ENCODE measurements at places on chromosomes 12 and 14.
A peak's percentile ranks its signal among the peaks of the same experiment; 100 is the strongest.

DNA sequence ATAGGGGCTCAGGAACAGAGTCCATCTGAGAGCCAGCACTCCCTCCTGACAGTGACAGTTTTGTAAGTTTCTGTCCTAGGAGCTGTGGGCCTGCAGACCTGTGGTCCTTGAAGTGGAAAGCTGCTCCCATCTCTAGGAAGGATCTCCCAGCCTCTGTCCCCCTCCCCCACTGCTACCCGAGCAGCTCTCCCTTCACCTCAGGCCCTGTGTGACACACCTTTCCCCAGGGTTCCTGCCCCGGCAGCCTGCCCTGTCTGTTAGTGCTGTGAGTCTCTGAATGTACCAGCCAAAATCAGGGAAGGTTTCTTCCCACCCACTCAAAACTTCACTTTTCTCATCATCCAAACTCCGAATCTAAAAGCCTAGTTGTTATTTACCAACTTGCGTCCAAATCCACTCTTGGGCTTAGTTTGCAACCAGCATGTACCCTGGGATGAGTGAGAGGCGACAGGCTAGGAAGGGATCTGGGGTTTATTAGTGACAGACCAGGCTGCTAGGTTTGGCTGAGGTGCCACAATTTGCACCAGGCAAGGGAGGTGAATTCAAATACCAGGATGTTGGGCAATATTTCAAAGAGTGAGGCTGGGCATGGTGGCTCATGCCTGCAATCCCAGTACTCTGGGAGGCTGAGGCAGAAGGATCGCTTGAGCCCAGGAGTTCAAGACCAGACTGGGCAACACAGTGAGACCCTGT is 39.9 kb downstream of the NINJ2 start:
- no peak for DNase-seq

DNA sequence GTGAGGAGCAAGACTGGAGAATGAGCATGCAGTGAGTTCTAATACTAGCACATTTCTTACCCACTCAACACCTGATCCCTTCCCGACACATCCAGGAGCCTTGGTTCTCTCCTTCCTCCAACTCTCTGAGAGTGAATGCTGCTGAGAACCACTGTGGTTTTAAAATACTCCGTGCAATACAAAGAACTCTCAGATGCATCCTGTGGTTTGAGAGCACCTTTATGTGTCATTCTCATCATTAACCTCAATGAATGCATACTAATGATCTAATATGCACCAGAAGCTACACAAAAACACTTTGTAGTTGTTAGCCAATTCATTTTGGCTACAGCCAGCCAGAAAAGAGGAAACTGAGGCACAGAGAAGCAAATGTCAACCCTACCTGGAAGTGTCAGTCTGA is 87.6 kb downstream of the GALNT8 start:
- no peak for DNase-seq

DNA sequence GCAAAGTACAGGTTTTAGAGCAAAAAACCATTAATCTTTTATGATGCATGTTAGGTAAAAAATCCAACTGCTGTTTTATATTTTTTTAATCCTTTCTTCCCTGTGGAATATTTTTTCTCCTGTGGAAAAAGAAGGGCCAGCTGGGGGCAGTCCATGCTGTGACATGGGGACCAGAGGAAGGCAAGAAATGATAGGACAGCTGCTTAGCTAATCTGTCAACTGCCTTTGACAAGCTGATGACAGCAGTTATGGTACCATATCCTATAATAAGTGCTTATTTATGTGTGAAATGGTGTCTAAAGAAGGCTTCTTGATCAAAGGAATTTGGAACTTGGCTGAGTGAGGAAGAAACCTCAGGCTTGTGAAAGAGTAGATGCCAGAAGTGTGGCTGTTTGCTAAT is 452.4 kb upstream of the NOVA1 start:
- DNase-seq, result no peak

DNA sequence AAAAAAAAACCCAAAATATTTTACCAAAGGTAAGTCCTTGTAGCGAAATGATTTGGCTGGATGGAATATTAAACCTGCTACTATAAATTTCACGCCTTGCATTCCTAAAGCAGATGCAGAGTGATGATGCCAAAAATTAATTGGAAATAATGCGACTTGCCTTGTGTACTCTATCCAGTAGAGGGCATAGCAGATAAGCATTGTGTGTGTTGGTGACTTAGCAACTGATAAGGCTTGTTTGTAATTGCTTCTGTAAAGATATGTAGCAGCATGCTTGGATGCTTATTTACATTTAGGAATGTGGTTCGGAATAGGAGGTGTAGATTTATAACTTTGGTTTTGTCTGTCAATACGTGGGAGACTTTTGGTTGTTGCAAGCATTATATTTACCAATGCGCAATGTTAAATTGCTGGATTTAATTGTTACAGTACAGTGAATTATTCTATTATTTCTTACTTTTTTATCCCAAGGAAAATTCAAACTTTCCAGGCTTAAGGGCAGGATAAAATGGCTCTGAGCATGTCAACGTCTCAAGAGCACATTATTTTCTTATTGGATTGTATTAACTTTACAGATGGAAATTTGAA is 80.5 kb downstream of the TMEM260 start:
- DNase-seq, result peak; percentile 38

DNA sequence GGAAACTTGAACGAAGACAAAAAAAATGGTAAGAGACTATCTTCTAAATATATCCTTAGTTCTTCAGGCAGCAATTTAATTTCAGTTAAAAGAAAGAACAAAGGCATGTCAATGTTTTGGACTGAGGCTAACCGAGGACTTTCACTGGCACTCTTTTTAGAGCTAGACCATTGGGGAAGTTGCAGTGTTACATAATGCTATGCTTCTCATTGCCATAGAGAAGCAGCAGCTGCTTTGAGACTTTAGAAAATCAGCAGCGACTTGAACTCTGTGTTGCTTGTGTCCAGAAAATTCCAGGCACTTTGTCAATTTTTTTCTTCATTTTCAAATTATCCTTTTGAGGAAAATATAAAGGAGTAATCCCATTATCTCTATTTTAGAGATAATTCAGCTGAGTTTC is 964.2 kb downstream of the NRXN3 start:
- no peak for DNase-seq

DNA sequence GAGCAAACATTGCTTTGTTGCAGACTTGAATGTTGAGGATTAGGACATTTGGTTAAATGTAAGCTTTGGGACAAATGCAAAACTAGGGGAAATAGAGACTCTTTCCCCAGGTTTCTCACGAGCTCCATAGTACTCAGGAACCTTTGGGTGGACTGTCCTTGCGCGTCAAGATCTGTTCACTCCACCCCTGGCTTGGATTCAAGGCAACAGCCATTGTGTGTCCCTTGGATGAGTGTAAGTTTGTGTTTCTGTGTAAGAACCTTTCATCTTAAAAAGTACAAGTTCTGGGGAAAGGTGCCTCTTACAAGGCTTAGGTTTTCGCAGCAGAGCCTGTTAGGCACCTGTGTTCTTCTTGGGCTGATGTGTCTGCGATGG is 3.7 kb downstream of the SUSD6 start:
- no peak for DNase-seq

DNA sequence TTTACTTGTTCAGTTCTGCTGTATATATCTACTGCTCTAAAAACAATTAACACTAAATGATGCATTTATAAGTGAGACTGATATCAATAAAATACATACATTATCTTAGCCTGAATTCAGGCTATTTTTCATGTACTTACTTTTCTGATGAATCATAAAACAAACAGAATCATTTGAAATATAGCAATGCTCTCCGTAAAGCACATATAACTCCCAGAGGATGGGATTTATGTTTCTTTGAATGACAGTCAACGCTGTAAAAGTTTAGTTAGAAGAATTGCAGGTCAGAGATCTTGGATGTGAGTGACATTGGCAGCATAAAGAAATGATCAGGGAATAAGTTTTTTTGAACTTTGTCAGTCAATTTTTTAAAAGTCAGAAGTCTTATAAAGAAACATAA is 740.2 kb upstream of the NOVA1 start:
- DNase-seq, result no peak

Data from NCI-H526 treated with DMSO at 0.1 percent for 48 hours (cell line).